Hepatocyte (in vitro differentiated cells): ENCODE measurements at places on chromosomes 3 and 15.

GRCh38 chr3:11476735-11477144 lies 167.0 kb downstream of the VGLL4 start:
- peak; percentile 30 for DNase-seq

- DNase-seq, result no peak
These were observed 235.4 kb downstream of the FHIT start for GRCh38 chr3:61015859-61016258.

- DNase-seq, result no peak
These were observed 270.3 kb upstream of the RORA start for GRCh38 chr15:61499376-61499775.

DNA sequence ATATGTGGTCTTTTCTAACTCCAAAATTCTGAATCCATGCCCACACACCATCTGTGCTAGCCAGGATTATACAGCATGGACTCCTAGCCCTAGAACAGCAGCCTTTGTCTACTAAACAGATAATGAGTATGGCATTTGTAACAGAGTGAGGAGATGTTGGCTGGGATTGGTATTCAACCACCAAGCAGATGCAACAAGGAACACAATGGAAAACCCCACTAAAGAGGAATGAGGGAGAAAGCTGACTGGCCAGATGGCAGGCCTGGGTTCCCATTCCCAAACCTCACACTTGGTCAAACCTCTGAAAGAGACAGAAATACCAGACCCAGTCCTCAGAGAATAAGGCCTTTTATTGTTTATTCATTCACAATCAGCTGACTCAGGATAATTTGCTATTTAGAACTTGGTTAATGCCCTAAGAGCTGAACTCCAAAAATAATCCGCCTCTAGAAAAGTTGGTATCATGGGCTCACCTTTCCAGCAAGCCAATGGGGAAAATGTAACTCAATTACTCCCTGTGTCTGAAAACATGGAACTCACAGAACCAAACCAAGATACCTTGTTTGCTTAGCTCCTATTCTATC lies 145.6 kb downstream of the LRRC3B start:
- DNase-seq, result no peak

DNA sequence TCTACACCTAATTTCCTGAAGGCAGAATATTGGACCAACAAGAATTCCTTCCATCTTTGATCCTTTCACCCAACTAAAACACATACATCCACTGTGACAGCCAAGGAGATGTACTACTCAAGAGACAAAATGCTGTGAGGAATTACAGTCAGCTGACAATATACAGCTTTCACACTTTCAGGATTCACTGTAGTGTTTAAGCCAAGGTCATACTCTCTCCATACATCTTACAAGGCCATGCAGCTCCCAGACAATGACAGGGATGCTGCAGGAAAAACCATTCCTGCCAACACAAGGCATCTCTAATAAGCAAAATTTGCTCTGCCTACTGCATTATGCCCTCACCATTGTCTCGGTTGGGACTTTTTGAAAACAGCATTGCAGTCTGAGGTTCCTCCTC lies 170.7 kb downstream of the TBC1D5 start:
- no peak for DNase-seq

DNA sequence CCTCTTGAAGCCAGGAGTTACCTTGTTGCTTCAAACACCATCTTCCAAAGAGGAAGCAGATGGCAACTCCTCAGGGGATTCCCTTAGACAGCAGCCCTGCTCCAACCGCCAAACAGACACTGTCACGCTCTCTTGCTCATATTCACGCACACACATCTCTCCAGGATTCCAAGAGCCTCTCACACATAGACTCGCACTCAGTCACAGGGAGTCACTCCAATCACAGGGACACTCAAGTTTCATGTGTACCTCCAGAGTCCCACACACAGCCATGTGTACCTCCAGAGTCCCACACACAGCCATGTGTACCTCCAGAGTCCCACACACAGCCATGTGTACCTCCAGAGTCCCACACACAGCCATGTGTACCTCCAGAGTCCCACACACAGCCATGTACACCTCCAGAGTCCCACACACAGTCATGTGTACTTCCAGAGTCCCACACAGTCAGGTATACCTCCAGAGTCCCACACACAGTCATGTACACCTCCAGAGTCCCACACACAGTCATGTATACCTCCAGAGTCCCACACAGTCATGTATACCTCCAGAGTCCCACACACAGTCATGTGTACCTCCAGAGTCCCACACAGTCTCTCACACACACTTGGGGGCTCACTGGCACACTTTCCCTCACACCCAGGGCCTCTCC lies 6.1 kb downstream of the VWA5B2 start:
- DNase-seq, result no peak

- DNase-seq, result no peak
These were observed 894 bp downstream of the TUSC2 start for GRCh38 chr3:50327129-50327528.

DNA sequence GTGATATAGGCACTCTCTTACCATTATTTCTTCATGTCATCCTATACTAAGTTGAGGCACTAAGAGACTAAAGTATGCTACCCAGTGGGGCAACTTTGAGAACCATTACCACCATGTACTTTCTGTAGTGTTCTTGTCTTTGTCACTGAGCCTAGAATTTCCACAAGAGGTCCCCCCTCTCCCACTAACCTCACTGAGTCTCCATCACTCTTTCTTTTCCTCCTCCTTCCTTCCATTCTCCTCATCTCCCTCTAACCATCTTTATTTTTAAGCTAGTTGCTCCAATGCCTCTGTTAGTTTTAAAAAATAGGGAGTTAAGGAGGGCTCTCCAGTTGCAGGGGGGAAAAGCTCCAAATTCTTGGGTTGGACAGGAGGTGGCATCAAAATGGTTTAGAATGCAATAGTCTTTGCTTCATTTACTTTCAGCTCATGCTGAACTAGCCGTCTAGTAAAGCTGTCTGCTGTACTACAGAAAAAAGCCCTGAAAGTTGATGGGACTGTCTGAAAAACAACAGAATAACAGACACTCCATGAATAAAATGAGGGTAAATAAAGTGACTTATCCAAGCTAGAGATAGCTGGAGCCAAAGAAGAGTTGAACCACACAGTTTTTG lies 85.1 kb upstream of the MYRIP start:
- no peak for DNase-seq

- DNase-seq, result no peak
These were observed 25.5 kb upstream of the THSD4 start for GRCh38 chr15:71089801-71090200.

DNA sequence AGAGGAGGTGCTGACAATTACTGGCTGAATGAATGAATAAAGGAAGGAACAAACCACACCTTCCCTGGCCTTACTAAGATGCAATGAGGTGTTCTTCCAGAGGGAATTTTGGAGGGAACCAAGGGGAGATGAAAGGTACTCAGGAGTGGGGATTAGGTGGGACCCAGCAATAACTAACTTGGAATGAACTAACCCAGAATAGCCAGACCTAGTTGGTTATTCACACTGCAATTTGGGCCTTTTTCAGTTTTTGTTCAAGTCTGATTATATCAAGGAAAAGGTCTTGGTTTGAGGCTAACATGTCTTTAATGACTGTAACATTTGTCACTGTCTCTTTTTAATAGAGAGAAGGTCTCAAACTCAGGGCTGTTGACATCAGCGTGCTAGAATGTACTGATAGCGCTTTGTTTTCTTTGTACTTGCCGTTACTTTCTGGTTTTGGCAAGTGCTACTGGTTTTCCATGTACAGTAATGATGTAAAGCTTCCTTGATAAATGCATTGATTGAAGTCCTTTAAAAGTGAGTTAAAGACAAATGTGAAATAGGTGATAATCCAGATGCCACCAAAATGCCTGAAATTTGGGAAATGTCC lies 3.2 kb upstream of the PLXND1 start:
- no peak for DNase-seq

DNA sequence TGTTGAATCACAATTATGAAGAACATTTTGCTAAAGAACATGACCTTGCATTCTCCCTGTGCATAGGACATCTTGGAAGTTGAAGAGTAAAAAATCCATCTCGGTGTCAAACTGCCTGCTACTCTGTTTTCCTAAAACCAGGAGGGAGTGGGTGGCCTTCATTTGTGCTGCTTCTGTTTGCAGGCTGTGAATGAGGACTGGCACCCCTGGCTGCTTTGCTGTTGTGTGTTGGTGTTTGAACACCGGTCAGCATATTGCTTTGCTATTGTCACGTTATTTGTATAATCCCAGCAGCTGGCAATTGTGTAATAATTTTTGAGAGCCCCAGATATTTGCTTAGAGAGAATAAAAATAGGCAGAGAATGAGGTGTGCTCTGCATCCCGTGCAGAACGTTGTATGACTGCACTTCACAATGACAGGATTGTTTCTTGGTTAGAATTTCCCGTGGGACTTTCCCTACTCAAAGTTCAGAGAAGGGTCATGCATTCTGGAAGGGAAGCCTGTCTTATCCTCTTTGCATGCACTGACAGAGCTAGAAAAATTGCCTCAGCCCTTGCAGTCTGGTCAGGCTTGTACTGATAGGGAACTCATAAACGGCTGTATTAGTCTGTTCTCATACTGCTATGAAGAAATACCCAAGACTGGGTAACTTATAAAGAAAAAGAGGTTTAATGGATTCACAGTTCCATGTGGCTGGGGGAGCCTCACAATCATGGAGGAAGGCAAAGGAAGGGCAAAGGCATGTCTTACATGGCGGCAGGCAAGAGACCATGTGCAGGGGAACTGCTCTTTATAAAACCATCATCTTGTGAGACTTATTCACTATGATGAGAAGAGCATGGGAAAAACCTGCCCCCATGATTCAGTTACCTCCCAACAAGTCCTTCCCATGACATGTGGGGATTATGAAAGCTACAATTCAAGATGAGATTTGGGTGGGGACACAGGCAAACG lies 16.3 kb downstream of the SV2B start:
- DNase-seq, result no peak

GRCh38 chr3:25455441-25456132 lies 27.5 kb downstream of the RARB start:
- no peak for DNase-seq

GRCh38 chr15:75107908-75108838 lies 84.8 kb downstream of the PPCDC start:
- peak; percentile 26 for DNase-seq

- DNase-seq, result no peak
These were observed 49.8 kb downstream of the PLD1 start for GRCh38 chr3:171760477-171760876.

GRCh38 chr3:132486099-132486498 lies 68.8 kb downstream of the DNAJC13 start:
- no peak for DNase-seq

DNA sequence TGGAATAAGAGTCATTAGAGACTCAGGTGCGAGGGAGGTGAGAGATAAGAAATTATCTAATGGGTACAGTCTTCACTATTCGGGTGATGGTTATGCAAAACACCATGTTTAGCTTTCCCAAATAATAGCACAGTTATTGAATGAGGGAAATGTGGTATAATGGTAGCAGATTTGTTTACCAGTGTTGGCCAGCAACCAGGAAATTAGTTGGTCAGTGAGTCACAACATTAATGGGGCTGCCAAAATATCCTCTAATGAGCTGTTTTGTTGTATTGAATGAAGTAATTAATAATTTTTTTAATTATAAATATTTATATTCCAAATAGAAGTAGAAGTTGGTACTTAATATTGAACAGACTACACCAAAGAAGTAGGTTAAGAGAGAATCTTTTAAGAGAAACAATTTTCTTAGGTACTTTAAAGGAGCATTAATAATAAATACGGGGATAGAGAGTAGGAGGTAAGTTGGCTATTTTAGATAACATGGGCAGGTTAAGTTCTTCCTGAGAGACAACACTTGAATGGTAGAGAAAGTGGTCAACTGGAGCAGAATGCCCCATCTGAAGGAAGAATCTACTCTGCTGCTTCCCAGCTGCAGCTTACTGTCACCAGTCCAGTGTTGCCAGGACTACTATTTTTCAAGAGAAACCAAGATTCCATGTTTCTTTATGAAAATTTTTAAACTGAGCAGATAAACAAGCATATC lies 218.8 kb downstream of the UBE2E2 start:
- no peak for DNase-seq

- no peak for DNase-seq
These were observed 106.5 kb upstream of the SATB1 start for GRCh38 chr3:18531662-18532061.

DNA sequence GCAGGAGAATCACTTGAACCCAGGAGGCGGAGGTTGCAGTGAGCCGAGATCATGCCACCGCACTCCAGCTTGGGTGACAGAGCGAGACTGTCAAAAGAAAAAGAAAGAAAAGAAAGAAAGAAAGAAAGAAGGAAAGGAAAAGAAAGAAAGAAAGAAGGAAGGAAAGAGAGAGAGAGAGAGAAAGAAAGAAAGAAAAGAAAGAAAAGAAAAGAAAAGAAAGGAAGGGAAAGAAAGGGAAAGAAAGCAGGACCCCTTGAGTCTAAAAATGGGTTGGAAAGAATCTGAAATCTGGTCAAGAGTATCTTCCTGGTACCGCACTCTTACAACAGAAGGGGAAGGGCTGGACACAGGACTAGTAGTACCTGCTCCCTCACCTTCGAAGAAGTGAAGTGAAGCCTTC lies 19.6 kb downstream of the CRYGS start:
- DNase-seq, result no peak

DNA sequence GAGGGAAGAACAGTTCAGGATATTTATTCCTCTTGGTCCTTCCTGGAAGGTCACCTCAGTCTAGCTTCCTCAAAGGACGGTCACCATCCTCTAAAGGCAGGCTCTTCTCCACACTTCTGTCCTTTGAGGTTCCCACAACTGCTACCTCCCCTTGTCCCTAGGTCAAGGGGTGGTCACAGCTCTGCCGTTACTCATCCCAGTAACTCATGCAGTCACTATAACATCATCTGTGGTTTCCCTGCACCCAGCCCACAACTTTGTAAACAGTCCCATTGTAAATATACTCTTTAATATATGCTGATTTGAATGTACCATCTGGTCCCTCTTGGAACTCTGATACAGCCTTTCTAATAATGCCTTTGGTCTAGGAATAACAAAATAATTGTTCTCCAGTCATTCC lies 887.4 kb downstream of the FHIT start:
- no peak for DNase-seq

GRCh38 chr15:68626739-68627138 lies 47.9 kb downstream of the CORO2B start:
- no peak for DNase-seq

- DNase-seq, result peak; percentile 42
These were observed 277.3 kb upstream of the NR2F2 start for GRCh38 chr15:96053031-96053780.

DNA sequence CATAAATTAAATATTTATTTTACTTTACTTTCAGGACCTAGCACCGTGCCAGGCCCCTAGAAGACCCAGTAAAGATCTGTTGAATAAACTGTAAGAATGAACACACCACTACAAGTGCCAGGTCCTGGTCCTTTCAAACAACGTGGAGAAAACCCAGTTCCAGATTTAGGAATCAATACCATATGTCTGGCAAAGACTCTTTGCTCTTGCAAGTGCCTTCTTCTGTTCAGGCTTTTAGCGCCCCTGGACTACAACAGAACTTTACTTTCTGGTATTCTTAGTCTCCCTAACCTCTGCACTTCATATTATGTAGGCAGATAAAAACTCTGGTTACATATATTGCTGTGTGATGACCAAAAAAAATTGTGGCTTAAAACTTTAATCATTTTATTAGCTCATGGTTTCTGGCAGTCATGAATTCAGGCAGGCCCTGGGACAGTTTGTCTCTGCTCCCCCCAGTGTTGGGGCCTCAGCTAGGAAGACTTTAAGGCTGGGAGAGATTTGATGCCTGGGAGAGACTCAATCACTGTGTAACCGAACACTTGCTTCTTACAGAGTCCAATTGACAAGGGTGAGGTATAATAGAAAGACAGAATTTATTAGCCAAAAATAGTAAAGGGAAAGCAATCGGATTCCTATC lies 2.9 kb upstream of the PSMA4 start:
- peak; percentile 20 for DNase-seq
